ENCODE measurements at places on chromosomes 5 and 9. TPM values are rescaled to one million over a fixed set of nuclear protein-coding genes. Genes with fewer than 3 reads are reported as not detected.

PCDHA10 gene
- total RNA-seq, result under 0.01 TPM

PCDHB15 gene
- total RNA-seq, result 4.2 TPM

SHROOM1 gene
- 1.6 TPM for total RNA-seq

CDH9 gene
- total RNA-seq, result not detected

FOXD4L5 gene
- under 0.01 TPM for total RNA-seq

ENHO gene
- 4.2 TPM for total RNA-seq

MEIKIN gene
- total RNA-seq, result 0.52 TPM

THBS4 gene
- total RNA-seq, result 135 TPM

FAM120A gene
- 111 TPM for total RNA-seq

PGM5 gene
- 69.4 TPM for total RNA-seq

FIBCD1 gene
- not detected for total RNA-seq

TNFSF15 gene
- 0.52 TPM for total RNA-seq

C5 gene
- 9.9 TPM for total RNA-seq

MARCOL gene
- not detected for total RNA-seq

CDC20B gene
- total RNA-seq, result not detected

MEGF10 gene
- 77.8 TPM for total RNA-seq

DMRTA1 gene
- 0.52 TPM for total RNA-seq

OSTF1 gene
- total RNA-seq, result 17.7 TPM

BSPRY gene
- 1.0 TPM for total RNA-seq

PCDHA9 gene
- total RNA-seq, result 0.52 TPM

TMEM252 gene
- total RNA-seq, result not detected

ACTL7B gene
- not detected for total RNA-seq

GABRA1 gene
- total RNA-seq, result not detected

IL33 gene
- total RNA-seq, result 14.6 TPM

ALDOB gene
- total RNA-seq, result not detected

MTX3 gene
- total RNA-seq, result 10.4 TPM

GPR21 gene
- 3.1 TPM for total RNA-seq

SH2D3C gene
- 15.1 TPM for total RNA-seq

EIF4E1B gene
- total RNA-seq, result not detected

DNAJC25 gene
- 2.1 TPM for total RNA-seq

IL13 gene
- not detected for total RNA-seq

TRIM36 gene
- total RNA-seq, result 2.6 TPM

GABRB2 gene
- total RNA-seq, result 1.0 TPM

ADGRV1 gene
- 2.6 TPM for total RNA-seq

LCN10 gene
- total RNA-seq, result 2.1 TPM

C9 gene
- 1.0 TPM for total RNA-seq

SPATA31A6 gene
- total RNA-seq, result not detected

MLANA gene
- not detected for total RNA-seq

ECM2 gene
- 28.7 TPM for total RNA-seq

KIF24 gene
- 5.7 TPM for total RNA-seq

TICAM2 gene
- total RNA-seq, result 2.6 TPM

SRA1 gene
- total RNA-seq, result 15.1 TPM

PCDHB13 gene
- 1.6 TPM for total RNA-seq

PCDHGA1 gene
- total RNA-seq, result 0.52 TPM

ZSWIM6 gene
- 9.9 TPM for total RNA-seq

RNF183 gene
- not detected for total RNA-seq

CTXN3 gene
- total RNA-seq, result 1.0 TPM

GRM6 gene
- not detected for total RNA-seq

PIP5K1B gene
- 2.1 TPM for total RNA-seq

ANKRD18A gene
- under 0.01 TPM for total RNA-seq

FAM163B gene
- not detected for total RNA-seq

STXBP1 gene
- total RNA-seq, result 5.2 TPM

IL3 gene
- not detected for total RNA-seq

PCDHB5 gene
- 3.1 TPM for total RNA-seq

PCDHGC5 gene
- 2.1 TPM for total RNA-seq

ZNF883 gene
- total RNA-seq, result 3.1 TPM

TMEM215 gene
- total RNA-seq, result 0.52 TPM

SLC36A3 gene
- total RNA-seq, result not detected
